GM12891 (cell line): ENCODE measurements at places on chromosomes 12 and 14.

DNA sequence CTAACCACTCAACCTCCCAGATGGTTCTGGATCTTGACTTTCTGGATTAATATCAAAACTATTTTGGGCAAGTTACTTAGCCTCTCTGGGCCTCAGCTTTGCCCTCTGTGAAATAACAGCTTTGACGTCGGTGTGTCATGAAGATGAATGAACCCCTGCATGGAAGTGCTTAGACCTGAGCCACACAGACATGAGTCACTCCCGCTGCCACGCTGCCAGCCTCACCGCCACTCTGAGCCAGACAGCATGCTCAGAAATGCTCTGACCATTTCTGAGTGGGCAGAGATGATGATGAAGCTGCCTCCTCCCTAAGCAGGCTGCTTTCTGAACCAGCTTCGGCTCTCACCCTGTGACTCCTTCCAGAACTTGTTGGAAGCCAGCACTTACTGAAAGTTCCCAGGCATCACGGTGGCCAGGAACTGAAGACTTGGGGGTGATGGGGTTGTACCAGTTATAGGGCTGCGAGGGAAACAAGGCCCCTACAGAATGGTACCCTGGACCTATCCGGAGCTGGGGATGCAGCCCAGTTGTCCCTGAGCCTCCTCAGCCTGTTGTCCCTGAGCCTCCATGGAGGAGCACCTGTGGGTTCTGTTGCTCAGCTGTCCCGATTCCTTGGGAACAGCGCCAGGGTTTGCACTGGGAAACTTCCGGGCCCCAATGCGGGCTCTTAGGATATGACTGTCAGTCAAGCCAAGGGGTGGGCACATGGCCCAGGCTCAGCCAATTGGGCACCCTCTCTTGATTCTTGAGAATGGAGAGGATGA, 2.0 kb upstream of the CCDC197 start:
- DNase-seq, result no peak

DNA sequence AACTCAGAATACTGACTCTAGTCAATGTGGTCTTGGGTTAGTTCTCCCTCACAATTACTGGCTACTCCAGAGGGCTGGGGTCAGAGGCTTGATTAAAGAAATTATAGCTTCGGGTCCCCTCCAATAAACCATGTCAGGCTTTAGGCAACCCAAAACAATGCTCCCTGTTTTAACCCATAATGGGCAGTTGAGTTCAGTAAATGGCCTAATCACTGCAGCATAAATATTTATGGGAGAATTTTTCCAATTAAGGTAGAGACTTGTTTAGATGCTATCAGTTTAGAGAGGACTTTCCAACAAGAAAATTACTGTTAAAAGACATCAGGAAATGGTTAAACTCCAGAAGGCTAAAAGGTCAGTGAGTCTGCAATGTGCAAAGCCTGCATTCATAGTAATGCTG, 389.2 kb upstream of the PRICKLE1 start:
- no peak for DNase-seq

GRCh38 chr14:90140956-90141316, 79.1 kb downstream of the KCNK13 start:
- no peak for DNase-seq

- DNase-seq, result no peak
Measured at GRCh38 chr12:74415633-74416032, 122.0 kb upstream of the ATXN7L3B start.

- DNase-seq, result no peak
Measured at GRCh38 chr12:54950071-54950727, 34.4 kb downstream of the TESPA1 start.

DNA sequence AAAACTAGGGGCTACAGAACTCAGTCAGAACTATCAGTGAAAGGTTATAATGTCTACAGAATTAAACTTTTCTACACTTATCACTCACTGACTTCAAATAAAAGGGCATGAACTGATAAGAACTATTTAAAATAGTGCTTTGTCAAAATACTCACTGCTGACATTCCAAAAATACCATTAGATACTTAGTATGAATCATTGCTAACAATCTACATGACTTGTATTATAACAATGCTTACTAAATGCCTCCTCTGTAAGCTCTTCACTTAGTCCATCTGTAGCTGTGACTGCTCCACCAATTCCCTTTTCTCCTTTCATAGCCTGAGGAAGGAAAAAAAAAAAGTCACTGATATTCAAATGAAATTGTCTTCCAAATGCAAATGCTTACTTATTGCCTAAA, 17.0 kb downstream of the NFYB start:
- DNase-seq, result no peak

- DNase-seq, result no peak
Measured at GRCh38 chr14:75470238-75470797, 42.5 kb downstream of the JDP2 start.

- DNase-seq, result no peak
Measured at GRCh38 chr14:105064721-105065143, 498 bp downstream of the GPR132 start.

DNA sequence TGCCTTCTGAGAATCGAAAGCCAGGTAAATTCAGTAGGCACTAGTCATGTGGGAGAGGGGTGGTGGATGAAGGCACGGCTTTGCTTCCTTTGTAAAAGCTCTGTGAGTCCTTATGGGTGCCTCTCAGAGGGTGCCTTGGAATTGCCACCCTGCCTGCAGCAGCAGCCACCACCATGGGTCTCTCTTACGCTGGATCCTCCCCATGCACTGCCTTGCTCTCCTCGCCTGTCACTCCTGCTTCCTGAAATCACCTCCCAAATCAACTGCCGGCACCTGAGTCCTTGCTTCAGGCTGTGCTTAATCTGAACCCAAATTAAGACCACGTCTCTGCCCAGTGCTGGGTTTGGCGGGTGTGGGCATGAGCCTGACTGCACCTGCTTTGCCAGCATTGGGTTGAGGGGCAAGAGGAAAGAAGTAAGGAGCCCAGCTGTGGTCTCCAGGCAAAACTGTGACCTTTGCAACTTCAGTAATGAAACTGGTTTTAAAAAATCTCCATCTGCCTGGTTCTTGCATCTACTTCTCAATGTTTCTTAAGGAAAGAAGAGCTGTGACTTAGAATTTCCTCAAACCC, 55.9 kb upstream of the CLMN start:
- no peak for DNase-seq

DNA sequence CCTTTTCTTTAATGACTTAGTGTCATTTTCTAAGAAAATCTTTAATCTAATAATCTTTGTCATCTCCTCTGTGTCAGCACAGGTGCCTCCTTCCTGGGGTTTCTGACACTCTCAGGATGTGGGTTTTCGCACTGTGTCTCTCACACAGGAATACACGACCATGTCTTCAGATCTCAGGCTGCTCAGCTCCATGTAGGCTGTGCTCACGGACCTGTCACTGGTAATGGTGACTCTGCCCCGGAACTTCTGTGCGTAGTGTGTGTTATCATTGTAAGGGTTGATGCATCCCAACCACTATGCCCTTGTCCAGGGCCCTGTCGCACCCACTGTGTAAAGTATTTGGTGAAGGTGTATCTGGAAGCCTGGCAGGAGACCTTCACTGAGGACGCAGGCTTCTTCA, 647.8 kb downstream of the TMEM121 start:
- no peak for DNase-seq

GRCh38 chr12:30047516-30048254, 263.9 kb upstream of the TMTC1 start:
- DNase-seq, result no peak

DNA sequence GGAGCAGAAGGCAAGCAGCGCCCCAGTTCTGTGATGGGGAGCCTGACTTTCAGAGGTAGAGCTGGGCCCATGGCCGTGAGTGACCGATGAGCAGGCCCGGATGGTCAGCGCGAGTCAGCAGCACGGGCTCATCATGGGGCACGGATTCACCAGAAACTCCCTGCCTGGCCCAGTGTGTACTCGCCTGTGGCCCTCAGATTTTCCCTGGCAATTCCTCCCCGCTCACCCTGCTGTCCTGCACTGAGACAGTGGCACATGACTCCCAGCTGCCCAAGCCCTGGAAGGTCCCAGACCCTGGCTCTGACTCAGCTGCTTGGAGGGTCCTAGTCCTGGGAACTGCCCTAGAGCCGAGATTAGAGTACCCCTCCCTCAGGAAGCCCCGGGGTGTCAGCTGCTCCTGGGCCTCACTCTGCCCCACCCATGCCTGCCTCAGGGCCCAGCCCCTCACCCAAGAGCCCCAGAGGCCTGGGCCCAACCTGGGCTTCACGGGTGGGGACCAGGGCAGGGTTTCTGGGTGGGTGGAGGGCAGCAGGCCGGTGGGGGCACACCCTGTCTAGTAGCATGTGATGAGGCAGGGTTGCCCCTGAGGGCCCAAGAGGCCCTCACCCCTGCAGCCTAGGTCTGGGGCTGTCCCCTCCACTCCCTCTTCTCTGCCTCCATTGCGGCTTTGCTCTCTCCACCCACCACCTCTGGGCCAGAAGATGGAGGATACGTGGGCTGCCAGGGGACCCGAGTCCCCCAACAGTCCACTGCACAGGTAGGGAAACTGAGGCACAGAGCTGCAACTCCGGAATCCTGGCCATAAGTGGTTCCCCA, 8.4 kb downstream of the TRMT61A start:
- no peak for DNase-seq

- no peak for DNase-seq
Measured at GRCh38 chr14:55028066-55028465, 1.0 kb downstream of the SOCS4 start.

DNA sequence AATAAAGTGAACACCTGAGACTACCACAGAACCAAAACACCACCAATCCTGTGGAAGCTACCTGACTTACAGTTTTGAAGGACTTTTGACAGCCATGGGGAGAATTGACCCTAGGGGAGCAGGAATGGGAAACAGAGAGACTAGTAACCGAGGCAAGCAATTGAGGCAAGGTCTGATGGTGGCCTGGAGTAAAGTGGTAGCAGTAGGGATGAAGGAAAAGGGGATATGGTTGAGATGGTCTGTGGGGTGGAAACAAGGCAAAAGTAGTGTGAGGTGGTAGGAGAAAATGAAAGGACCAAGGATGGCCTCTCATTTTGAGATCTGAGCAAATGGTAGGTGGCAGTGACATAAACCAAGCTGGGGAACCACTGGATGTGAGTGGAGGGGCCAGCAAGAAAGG, 4.2 kb upstream of the IRF9 start:
- DNase-seq, result no peak

DNA sequence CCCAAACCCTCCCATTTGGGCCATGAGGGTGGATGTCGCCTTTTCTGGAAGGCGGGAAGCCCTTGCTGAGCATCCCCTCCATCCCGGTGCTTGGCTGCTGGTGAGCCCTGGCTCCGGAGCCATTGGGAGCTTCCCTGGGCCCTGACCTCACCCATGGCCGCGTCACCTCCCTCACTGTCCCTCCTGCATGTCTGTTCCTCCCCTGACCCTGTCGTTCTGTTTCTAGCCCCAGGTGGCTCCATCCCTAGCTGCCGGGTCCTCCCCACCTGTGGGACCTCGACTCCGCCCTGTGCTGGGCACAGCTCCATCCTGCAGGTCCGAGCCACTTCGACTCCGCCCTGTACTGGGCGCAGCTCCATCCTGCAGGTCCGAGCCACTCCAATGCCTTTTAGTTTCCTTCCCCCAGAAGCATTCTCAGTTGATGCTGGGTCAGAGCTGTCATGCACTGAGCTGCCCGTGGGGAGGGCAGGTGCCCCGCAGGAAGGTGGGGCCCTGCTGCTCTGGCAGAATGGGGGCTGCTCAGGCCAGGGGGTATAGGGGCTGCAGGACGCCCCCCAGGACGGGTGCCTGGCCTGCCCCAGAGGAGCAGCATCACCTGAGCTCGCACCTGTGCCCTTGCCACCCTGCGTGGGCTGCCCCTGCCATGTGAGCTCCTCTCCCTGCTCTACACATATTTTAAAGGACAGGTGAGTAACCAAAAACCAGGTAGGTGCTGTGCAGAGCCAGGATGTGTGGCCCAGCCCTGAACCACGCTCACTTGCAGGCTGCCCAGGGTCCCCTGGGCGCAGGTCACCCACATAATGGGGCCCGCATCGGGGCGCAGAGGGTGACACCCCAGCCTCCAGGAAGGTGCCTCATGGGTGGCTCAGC, 19.0 kb downstream of the NOC4L start:
- no peak for DNase-seq

GRCh38 chr12:131116468-131117117, 162.9 kb downstream of the ADGRD1 start:
- DNase-seq, result no peak

GRCh38 chr12:58066296-58066695, 124.9 kb downstream of the ATP23 start:
- DNase-seq, result no peak

GRCh38 chr14:64440494-64440893, 24.8 kb upstream of the AKAP5 start:
- no peak for DNase-seq

GRCh38 chr14:100025111-100025510, 40.1 kb upstream of the EVL start:
- DNase-seq, result peak; percentile 25

- DNase-seq, result no peak
Measured at GRCh38 chr12:111773801-111774551, 7.2 kb downstream of the ALDH2 start.

GRCh38 chr14:75070383-75070782, 942 bp downstream of the ZC2HC1C start:
- no peak for DNase-seq

- no peak for DNase-seq
Measured at GRCh38 chr12:101939856-101940265, 62.5 kb downstream of the DRAM1 start.

DNA sequence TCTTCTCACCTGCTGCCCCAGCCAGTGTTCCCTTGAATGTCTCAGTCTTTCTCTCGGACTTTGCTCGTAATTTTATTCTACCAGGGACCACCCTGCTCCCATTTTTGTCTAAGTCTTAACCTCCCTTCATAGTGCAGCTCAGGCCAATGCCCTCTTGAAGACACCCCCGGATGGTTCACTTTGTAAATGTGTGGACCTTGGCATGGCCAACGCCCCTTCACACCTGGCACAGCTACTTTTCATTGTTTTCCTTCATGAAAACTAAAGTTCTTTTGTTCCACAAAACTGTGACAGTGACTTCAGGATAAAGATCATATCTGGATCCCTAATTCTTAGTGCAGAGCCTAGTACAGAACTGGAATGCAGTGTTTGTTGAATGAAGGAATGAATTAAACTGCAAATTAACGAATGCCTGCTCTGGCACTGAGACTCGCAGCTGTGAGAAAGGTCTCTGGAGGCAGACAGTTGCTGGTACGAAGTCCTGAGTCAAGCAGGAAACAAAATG, 3.5 kb upstream of the RNASE4 start:
- peak; percentile 51 for DNase-seq

DNA sequence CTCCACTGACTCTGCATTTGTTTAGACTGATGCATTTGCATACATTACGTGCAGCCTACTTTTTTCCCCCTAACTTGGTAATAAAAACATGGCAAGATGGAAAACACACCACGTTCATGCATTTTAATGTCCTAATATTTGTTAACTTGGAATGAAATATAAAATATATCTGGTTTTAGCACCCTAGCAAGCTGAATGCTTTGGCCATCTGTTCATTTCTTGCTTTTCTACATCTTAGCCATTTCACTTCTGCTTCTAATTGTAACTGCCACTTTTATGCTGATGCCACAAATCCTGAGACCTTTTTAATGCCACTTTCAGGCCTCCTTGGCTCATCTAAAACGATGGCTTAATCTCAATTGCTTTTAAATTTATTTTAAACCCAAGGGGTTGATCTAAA, 177.7 kb upstream of the RASSF8 start:
- no peak for DNase-seq

GRCh38 chr12:14810953-14811483, 3.0 kb downstream of the SMCO3 start:
- no peak for DNase-seq

GRCh38 chr14:89748004-89748403, 206.5 kb downstream of the EFCAB11 start:
- no peak for DNase-seq

- DNase-seq, result no peak
Measured at GRCh38 chr12:67523538-67523937, 125.0 kb upstream of the DYRK2 start.

- no peak for DNase-seq
Measured at GRCh38 chr12:52214421-52214802, 18.6 kb upstream of the KRT7 start.

GRCh38 chr12:94172973-94173372, 24.6 kb downstream of the PLXNC1 start:
- no peak for DNase-seq
